ENCODE measurements at places on chromosomes 11 and 22. TPM values are rescaled to one million over a fixed set of nuclear protein-coding genes. Genes with fewer than 3 reads are reported as not detected.

Gene TRIM51
- total RNA-seq, result not detected

Gene EMSY
- total RNA-seq, result 19.1 TPM

Gene A4GALT
- total RNA-seq, result 88.0 TPM

Gene MUS81
- total RNA-seq, result 33.3 TPM

Gene NNMT
- 65.7 TPM for total RNA-seq

Gene DGCR2
- 34.7 TPM for total RNA-seq

Gene SCGB1D2
- total RNA-seq, result 0.94 TPM

Gene SEPTIN3
- 0.09 TPM for total RNA-seq

Gene KCNK4
- total RNA-seq, result not detected

Gene NAV2
- total RNA-seq, result 8.6 TPM

Gene OR56A1
- not detected for total RNA-seq

Gene FADD
- 13.4 TPM for total RNA-seq

GRCh38 chr22:36295247-36295646, 42.3 kb downstream of the APOL1 start:
- no peak for DNase-seq

DNA sequence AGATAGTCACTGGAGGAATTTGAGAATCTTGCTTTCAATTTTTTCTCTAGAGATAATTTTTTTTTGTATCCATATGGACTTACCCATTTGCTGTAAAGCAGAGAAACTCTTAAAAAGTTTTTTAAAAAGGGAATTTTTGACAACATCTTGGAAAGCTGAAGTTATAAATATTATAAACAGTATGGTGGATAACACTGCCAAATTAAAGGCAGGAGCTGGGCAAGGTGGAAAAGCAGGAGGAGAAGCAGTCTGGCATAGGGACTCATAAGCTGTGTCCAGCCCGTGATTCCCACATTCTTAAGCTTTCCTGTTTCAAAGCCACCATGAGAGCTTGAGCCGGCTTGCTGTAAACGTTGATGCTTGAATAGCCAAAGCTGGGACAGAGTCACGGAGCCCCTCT, 149.5 kb downstream of the NAV2 start:
- no peak for DNase-seq

DNA sequence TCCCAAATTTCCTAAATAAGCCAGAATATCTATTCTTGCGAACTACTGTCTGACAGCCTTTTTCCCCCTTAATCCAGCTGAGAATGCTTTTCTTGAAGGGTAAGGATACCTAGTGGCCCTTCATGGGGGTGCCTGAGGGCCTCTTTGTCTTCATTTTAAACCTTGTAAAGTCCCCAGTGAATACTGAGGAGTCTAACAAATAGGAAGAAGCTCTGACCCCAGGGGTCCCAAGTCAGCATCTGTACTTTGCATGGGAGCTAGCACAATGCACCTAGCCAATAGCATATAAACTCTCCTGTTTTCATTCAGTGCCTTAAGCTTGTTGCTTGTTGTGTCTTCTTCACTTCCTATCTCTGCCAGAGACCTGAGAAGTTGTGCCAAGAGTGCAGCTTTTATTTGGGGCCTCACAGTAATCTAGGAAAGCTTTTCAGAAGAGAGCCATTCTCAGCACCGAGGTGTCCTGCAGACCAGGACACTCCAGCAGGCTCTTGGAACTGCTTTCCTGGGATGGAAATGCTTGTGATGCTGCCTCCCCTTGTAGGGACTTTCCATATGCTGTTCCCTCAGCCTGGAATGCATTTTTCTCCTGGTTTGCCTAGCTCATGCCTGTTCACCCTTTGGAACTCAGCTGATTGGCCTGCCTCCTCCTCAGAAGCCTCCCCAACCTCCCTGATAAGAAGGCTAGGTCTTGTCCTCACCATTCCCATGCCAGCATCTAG, 37.2 kb downstream of the BMAL1 start:
- no peak for DNase-seq

- peak; percentile 8 for DNase-seq
Measured at GRCh38 chr11:2797741-2798361, 87.7 kb downstream of the CDKN1C start.

DNA sequence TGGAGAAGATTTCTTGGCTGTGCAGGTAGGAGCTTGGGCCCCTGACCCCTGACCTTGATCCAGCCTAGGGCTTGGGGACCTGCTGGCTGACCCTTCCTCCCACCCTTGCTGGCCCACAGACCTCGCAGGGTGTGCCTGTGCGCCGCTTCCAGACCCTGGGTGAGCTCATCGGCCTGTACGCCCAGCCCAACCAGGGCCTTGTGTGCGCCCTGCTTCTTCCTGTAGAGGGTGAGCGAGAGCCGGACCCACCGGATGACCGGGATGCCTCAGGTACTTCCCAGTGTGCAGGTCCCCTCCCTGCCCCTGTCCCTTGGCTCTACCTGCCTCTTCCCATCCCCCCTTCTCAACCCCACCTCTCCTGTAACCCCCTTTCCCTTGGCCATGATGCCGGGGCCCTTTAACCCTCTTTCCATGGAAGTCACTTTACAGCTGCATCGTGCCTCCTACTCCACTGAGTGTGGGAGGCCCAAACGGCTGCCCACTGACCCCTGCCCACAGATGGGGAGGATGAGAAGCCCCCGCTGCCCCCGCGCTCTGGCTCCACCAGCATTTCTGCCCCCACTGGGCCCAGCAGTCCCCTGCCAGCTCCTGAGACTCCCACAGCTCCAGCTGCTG, 3.8 kb downstream of the INPPL1 start:
- DNase-seq, result peak; percentile 18

DNA sequence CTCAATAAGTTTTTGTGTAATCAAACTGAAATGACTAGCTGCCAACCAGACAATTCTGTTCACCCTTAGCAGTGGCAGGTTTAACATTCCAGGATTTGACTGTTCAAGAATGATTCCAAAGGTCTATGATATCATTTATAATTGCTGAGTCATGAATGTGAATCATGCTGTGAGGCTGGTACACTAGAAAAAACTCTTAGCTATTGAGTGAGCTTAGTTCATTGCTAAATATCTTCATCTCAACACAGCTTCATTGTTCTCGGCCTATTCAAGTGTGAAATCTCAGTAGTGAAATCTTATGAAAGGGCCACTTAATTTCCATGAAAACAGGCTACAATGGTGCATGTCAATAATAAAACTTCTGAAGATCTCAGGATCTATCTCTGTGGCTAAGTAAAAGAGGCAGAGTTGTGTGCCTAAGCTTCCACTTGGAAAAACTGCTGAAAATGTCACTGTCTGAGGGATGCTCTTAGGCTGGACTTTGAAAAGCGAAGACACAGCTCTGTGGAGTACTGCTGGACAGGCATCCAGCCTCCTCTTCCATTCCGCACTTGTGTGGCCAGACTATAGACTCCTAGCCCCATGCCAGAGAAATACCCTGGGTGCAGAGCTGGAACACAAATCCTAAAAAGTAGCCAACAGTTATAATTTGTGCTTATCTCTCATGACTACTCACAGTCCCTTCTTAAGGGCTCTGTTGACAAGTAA, 12.8 kb downstream of the AQP11 start:
- DNase-seq, result no peak

DNA sequence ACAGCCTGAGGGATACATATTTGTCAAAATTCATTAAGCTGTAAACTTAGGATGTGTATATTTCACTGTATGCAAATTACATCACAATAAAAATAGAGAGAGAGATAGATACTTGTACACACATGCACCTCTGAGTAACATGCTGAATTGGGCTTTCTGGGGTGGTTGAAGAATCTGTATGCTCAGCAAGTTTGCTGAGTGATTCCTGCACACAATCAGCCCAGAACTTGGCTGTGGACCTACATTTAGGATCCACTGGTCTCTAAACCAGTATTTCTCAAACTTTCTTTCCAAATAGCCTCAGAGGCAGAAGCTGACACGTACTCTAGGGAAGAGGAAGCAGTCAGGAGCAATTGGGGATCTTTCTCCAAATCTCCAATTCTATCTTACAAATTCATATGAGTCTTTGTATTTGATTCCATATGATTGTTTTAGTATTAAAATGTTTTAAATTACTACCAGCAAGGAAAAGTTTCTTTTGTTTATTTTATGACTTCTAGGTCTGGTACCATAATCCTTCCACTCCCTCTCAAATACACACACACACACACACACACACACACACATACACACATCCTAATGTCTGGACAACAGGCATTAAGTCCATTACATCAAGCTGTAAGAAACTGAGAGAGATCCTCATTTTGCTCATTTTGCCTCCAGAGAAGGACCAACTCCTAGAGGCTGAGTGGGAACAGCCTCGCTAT, 20.0 kb downstream of the SYT13 start:
- DNase-seq, result no peak

GRCh38 chr11:64472593-64473455, 113.9 kb downstream of the RPS6KA4 start:
- no peak for DNase-seq

DNA sequence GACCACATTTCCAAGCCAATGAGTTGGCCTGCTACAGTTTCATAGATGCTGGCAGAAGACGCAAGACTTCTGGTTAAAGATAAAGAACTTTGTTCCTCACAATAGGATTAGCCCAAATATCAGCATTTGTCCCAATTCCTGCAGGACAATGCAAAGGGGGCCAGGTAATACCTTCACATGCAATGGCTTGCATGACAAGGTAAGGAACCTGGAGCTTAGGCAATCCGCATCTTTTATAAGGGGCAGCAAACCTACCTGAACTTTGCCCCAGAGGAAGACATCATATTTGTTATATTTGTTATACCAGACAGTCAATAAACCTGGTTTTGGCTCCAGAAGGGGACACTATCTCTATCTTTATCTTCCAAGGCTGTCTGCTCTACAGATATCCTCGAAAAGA, 5.3 kb downstream of the P2RY6 start:
- no peak for DNase-seq

- no peak for DNase-seq
Measured at GRCh38 chr11:71223081-71223405, 29.3 kb downstream of the SHANK2 start.

DNA sequence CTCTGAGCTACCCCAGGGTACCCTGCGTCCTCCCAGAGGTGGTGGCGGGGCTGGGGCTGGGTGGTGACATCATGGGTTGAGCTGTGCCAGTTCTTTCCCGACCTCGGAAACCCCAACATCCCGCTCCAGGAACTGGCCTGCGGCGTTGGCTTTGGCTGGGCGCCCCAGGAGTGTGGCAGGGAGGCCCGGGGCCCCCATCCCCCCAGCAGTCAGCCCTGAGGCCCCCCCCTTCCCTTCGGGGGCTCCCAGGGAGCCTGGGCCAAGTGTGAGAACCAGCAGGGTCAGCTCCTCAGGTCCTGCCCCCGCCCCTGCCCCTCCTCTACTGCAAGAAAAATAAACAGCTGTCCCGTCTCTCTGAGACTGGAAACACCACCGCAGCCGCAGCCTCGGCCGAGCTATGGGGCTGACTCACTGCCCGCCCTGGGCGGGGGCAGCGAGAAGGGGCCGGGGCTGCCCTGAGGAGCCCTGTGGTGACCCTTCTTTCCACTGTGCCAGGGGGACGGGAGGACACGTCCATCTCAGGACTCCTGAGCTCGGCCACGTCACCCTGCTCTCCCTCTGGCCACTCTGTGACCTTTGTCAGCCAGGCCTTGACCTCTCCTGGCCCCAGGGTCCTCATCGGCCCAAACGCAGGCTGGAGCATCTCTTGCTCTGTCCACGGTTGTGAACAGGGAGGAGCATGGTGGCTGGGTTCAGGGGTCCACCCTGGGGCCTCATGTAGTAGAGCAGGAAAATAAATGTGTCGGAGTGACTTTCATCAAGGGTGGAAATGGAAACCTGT, 73.4 kb downstream of the WNT7B start:
- DNase-seq, result peak; percentile 68

DNA sequence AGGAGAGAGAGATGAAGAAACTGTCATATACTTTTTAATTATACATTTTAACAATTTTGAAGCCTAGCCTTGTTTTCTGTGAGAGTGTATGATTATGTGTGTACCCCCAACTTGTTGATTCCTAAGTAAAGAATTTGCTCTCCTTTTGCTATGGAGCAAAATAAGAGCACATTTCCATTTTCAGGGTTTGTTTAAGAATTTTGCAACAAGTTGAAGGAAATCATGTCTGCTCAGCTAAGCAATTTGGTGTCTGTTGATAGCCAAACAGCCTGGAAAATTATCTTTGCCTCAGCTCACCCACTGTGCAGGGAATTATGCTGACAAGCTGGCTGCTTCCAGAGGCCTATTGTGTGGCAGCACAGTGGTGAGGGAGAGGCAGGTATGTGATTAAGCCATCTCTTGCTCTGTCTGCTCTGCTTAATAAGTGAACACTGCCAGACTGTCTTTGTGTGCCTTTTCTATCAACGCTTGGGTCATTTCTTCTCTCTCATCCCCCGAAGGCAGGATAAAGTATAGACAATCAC, 135.1 kb upstream of the TTC12 start:
- DNase-seq, result no peak

DNA sequence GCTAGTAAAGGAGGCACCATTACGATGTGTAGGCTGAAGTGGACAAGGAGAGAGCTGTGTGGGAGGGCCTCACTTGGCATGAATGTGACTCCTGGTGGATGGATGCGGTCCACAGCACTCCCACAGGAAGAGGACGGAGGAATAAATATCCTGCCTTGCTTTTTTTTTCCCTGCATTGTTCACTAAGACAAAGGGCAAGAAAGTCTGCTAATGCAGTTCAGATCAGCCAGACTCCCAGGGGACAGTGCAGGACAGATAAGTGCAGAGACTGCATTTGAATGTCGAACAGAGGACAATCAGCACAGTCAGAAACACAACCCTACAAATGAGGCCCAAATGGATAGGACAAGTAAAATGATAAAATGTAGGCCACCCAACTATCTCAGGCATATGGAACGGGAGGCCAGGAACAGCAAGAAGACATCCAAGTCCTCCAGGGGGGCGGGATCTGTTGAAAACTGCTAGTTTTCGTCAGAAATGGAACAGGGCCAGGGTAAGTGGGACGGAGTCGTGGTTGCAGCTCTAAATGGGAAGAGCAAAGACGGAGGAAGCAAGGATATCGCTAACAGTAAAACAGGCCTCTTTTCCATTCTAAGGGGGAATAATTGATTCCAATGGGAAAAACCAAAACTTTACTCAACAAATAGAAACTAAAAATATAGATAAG, 25.2 kb upstream of the OR8B8 start:
- peak; percentile 64 for DNase-seq

DNA sequence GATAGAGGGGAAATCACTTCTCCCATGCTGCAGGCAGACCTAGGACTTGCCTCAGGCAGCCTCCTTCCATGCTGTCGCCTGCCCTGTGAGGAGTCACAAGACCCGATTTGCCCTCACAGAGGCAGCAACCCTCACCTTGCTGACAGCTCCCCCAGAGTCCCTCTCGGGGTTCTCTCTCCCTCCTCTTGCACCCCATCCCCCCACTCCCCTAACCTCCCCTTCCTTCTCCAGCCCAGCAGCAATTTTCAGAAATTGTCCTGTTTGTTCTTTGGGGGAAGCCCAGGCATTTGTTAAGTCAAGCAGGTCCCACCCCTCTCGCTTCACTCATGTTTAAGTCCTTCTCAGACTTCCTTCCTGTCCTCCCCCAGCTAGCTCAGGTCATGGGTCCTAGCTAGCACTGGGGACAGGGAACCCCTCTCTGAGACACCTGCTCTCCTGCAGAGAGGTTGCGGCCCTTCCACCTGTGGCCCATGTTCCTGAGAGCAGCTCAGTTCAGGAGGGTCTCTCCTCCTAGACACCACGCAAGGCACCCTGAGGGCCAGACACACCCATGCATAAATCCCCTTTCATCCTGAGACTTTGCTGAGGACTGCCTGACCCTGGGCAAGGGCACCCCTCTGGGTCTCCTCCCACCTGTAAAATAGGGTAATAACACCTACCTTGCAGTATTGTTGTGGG, 6.3 kb upstream of the FXYD2 start:
- no peak for DNase-seq

- DNase-seq, result no peak
Measured at GRCh38 chr22:49820984-49821383, 6.7 kb downstream of the BRD1 start.

- no peak for DNase-seq
Measured at GRCh38 chr11:67310246-67311050, 7.1 kb downstream of the SSH3 start.
